ENCODE measurements at places on chromosomes 7 and 10.

GRCh38 chr7:38339953-38340819 is 66.8 kb upstream of the TARP start:
- peak; percentile 27 for DNase-seq

DNA sequence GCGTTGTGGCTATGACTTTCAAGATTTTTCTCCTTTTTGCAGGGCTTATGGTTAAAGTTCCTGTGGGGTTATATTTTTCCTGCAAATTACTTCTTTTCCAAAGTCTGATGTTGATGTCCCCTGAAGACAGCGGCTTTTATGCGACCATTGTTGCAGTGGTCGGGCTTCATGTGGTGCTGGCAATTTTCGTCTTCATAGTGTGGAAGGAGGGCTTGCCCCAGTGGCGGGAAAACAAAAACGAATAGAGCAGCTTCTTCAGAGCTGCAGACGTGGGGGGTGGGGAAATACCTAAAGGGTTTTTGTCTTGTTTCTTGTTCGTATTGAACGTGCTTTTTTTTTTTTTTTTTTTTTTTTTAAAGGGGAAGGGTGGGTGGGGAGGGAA is 53.8 kb downstream of the MCMBP start:
- no peak for DNase-seq

- no peak for DNase-seq
Measured at GRCh38 chr10:10612151-10612550, 405.5 kb upstream of the CELF2 start.

DNA sequence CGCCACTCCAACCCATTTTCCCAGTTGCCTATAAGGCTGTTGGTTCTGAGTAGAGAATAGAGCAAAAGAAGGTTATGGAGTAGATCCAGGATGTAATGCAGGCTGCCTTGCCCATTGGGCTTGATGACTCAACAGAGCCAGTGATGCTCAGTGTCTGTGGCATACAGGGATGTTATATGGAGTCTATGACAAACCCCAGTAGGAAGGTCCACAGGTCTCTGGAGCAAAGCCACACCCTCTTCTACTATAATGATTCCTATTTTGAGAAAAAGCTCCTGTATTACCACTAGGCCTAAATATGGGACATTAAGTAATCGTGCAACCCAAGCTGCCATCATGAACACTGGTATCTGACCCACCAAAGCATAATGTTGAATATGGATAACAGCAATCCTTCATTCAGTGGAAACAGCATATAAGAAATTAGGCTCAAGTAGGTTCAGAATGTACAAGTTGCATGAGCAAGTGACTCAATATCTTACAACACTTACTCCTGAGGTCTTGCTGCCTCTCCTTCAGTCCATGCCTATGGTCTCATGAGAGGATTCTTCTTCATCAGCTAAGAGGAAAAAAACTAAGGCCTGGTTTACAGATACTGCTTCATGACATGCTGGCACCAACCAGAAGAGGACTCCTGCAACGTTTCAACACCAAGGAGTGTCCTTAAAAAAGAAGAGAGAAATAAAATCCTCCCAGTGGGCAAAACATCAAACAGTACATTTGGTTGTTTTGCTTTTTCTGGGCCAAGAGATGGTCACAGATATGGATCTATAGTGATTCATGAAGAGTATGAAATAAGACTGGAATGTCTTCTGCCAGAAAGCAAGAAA is 14.8 kb upstream of the FHIP2A start:
- no peak for DNase-seq

DNA sequence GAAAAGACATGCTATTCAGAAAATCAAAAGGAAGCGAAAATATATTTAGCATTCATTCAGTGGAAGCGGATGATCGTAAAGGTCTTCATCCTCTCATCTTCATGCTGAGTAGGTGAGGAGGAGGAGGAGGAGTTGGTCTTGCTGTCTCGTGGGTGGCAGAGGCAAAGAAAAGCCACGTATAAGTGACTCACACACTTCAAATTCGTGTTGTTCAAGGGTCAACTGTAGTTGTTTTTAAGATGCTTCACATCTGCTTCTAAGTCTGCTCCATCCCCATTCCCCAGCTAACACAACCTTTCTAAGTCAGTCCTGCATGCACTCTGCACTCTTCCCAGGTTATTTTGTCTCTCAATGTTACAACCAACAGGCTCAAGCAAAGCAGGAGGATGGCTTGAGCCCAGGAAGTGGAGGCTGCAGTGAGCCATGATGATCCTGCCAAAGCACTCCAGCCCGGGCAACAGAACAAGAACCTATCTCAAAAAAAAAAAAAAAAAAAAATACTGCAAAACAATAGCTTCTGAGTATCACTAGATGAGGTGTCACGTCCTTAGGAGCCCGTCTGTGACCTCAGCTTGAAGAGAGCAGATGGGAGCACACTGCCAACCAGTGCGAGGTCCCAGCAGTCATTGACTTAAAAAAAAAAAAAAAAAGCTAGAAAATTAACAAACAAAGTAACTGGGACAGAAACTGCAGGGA is 70.5 kb downstream of the SFMBT2 start:
- DNase-seq, result no peak
